Muscle of leg (tissue), 16 donors: ENCODE measurements at places on chromosomes 5 and 9. TPM values are rescaled to one million over a fixed set of nuclear protein-coding genes. Genes with fewer than 3 reads are reported as not detected.

GRCh38 chr5:10331341-10331796 is 22.1 kb upstream of the MARCHF6 start:
- peaks cover 22% of the 10 kb centered on the region for H3K27me3 ChIP-seq
- H3K27ac ChIP-seq: peak overlapping the region; percentile 49
- H3K4me3 ChIP-seq: no peak overlapping the region
- H3K36me3 ChIP-seq: no peaks in the 10 kb centered on the region
- peak; percentile 91 for DNase-seq

GRCh38 chr5:88683506-88684135 is 199.4 kb downstream of the MEF2C start:
- H3K4me1 ChIP-seq: peaks cover 21% of the 10 kb centered on the region
- no peak overlapping the region for H3K4me3 ChIP-seq
- H3K27me3 ChIP-seq: peaks cover 85% of the 10 kb centered on the region
- no peak for DNase-seq
- no peak overlapping the region for H3K27ac ChIP-seq

Gene HRH2
- 0.35 TPM for total RNA-seq

DNA sequence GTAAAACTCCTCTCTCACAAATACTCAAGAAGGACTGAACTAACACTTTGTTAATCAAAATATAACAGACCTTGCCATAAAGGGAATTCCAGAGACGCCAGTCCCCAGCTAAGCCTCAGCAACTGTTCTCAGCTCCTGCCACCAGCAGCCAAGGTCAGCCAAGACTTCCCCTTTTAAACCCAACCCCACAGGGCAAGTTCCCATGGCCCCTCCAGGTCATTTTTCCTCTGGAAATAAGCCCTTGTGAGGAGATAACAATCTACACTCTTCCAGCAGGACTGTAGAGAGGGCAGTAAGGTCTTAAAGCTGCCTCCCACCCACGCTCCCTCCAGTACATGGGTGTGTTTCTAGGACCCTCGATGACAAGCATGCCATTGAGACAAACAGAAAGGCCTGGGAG is 78.3 kb downstream of the DPYSL3 start:
- peak overlapping the region; percentile 49 for H3K27ac ChIP-seq
- H3K27me3 ChIP-seq: no peaks in the 10 kb centered on the region
- H3K4me3 ChIP-seq: no peak overlapping the region
- no peak for DNase-seq
- H3K4me1 ChIP-seq: peaks cover 13% of the 10 kb centered on the region

- no peaks in the 10 kb centered on the region for H3K27me3 ChIP-seq
- H3K36me3 ChIP-seq: peaks cover 26% of the 10 kb centered on the region
- no peak for DNase-seq
These were observed 60.4 kb downstream of the WDR41 start for GRCh38 chr5:77431719-77432118.

GRCh38 chr9:37290940-37291485 is 131.5 kb upstream of the GRHPR start:
- DNase-seq: peak; percentile 40
- no peaks in the 10 kb centered on the region for H3K4me1 ChIP-seq
- no peak overlapping the region for H3K27ac ChIP-seq
- no peaks in the 10 kb centered on the region for H3K27me3 ChIP-seq

DNA sequence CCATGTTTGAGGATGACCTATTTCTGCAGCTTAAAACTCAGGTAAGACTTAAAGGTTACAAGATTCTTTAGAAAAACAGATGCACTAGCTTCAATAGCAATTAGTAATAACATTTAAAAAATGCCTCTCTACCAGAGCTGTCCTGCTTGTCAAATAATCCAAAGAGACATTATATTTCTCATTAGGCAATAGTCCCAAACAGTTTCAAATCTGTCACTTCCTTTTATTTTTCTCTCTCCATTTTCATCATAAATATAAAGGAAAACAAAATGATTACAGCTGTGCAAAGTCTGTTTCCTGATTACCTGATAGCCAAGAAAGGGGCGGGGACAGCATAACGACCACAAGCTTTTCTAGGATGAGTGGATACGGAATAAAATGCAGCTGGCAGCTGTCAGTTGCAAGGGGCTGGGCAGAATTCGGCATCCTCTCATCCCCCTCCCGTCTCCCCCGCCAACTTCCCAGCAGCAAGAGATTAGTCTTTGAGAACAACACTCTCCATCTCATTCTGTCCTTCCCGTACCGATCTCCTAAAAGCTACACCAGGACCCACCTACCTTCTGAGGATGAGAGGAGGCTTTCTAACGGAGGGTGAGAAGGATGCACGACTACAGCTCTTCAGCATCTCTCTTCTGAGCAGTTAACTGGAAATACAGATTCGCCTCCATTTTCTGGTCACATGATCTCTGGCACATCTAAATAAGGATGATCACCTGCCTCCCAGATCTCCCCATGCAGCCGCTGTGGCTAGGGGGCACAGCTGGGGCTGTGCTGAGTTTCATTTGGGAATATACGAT is 72.5 kb upstream of the PCA3 start:
- DNase-seq: peak; percentile 48
- peak overlapping the region; percentile 45 for H3K4me3 ChIP-seq
- H3K27ac ChIP-seq: peak overlapping the region; percentile 83
- peaks cover 18% of the 10 kb centered on the region for H3K4me1 ChIP-seq

DNA sequence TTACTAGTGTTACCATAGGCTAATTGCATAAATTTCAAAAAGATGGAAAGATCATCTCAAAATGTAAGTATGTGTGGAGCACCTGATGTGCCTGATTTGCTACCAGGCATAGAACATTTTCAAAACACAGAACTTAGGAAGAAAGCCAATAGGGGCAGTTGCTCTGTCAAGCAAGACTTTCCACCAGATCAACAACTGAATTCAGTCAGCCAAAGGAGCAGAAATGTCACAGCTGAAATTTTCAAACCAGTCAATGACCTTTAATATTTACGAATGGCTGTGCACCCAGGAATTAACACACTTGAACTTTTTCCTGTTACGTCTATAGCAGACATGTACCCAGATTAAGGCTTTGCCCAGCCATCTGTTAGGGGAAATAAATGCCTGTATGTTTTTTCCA is 452.8 kb upstream of the PTGER4 start:
- no peaks in the 10 kb centered on the region for H3K27me3 ChIP-seq
- peak; percentile 47 for DNase-seq
- H3K27ac ChIP-seq: no peak overlapping the region

GRCh38 chr5:112492291-112492690 is 73.2 kb upstream of the EPB41L4A start:
- H3K27me3 ChIP-seq: no peaks in the 10 kb centered on the region
- peak; percentile 33 for DNase-seq
- H3K4me3 ChIP-seq: no peak overlapping the region
- H3K27ac ChIP-seq: no peak overlapping the region
- no peaks in the 10 kb centered on the region for H3K36me3 ChIP-seq
- no peaks in the 10 kb centered on the region for H3K4me1 ChIP-seq

GRCh38 chr9:112411626-112412027 is 31.7 kb downstream of the HSDL2 start:
- H3K4me1 ChIP-seq: no peaks in the 10 kb centered on the region
- DNase-seq: peak; percentile 3
- H3K36me3 ChIP-seq: peaks cover 25% of the 10 kb centered on the region
- H3K4me3 ChIP-seq: no peak overlapping the region

Gene GABRA1
- total RNA-seq: 0.13 TPM

DNA sequence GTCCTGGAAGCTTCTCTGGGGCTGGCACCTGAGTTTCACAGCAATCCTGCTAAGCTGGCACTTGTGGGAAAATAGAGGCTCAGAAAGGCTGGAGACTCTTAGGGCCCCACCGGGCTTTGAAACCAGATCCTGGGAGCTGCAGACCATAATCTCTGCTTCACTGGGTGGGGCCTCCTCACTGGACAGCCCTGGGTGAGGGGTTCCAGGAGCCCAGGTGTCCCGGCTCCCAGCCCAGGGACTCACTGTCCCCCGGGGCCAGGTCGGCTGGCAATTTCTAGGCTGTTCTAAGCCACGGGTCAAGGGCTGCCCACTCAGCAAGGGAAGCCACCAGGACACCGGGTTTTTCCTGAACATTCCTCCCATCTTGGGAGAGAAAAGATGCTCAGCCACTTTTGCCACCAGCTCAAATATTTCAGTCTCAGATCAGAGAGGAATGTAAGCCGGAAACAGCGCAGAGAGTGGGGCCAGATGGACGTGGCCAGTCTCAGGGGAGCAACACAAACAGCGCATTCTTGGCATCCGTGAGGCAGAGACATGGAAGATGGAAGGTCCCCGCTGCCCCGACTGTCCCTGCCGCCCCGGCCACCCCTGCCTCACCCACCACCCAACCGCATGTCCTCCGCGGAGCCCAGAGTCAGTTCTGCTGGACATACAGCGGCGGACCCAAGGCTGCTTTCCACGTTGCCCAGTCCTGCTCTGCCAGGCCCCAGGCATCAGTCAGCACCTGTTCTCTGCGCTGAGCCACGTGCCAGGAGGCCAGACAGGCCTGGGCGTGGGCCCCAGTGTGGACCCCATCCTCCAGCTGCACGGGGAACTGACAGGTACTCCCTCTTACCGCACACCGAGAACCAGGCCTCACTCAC is 72.6 kb downstream of the VAV2 start:
- peak; percentile 64 for DNase-seq
- peaks cover 37% of the 10 kb centered on the region for H3K4me1 ChIP-seq
- H3K4me3 ChIP-seq: no peak overlapping the region
- H3K36me3 ChIP-seq: peaks cover 1% of the 10 kb centered on the region

GRCh38 chr5:68441309-68442073 is 225.9 kb downstream of the PIK3R1 start:
- no peaks in the 10 kb centered on the region for H3K36me3 ChIP-seq
- H3K27me3 ChIP-seq: no peaks in the 10 kb centered on the region
- peaks cover 6% of the 10 kb centered on the region for H3K4me1 ChIP-seq
- no peak overlapping the region for H3K27ac ChIP-seq
- DNase-seq: no peak

DNA sequence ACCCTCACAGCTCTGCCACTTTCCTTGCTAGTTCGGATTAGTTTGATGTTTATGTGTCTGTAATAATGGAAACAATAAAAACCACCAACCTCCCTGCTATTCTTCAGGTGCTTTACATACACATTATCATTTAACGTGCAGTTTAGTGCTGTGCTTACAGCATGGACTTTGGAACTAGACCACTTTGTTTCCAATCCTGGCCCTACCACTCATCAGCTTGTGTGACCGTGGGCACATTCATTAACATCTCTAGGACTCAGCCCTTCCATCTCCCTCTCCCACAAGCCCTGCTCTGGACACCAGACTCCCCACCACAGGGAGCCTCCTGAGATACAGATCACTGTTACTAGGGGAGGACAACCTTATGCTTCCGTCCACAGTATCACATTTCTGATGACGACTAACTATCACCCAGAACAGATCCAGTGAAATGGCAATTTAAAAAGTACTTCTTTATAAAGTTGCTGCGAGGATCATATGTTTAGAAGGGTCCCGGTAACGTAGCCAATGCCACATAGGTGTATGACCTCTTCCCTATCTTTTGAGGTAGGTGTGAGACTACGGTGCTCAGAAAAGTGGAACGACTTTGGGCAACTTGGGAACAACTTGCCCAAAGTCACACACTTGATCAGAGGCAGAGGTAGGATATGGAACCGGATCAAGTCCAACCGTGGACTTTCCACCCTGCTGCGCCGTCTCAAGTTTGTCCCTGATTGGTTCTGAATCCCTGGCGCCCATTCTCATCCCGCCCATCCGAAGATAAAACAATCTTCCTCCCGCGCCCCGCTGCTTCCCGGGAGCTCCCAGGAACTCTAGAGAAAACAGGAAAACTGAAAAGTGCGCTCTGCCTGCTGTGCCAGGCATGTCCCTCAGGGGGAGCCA is 132.4 kb upstream of the NIPBL start:
- peak overlapping the region; percentile 57 for H3K4me3 ChIP-seq
- H3K36me3 ChIP-seq: no peaks in the 10 kb centered on the region
- DNase-seq: peak; percentile 80
- H3K27me3 ChIP-seq: peaks cover 2% of the 10 kb centered on the region
- H3K27ac ChIP-seq: peak overlapping the region; percentile 85

Gene CDH12
- 1.3 TPM for total RNA-seq

Gene PFN3
- total RNA-seq: not detected

GRCh38 chr5:126830061-126830460 is 53.1 kb downstream of the LMNB1 start:
- H3K4me3 ChIP-seq: no peak overlapping the region
- no peaks in the 10 kb centered on the region for H3K4me1 ChIP-seq
- no peaks in the 10 kb centered on the region for H3K27me3 ChIP-seq
- peaks cover 46% of the 10 kb centered on the region for H3K36me3 ChIP-seq

GRCh38 chr9:113296796-113297558 is 6.2 kb downstream of the RNF183 start:
- H3K36me3 ChIP-seq: peaks cover 12% of the 10 kb centered on the region
- no peak for DNase-seq
- no peak overlapping the region for H3K27ac ChIP-seq
- no peak overlapping the region for H3K4me3 ChIP-seq
- peaks cover 2% of the 10 kb centered on the region for H3K4me1 ChIP-seq

Gene PAX5
- under 0.01 TPM for total RNA-seq

Gene EIF4E1B
- not detected for total RNA-seq

Gene WDR55
- total RNA-seq: 9.9 TPM

Gene DAB2
- total RNA-seq: 79.7 TPM

- no peaks in the 10 kb centered on the region for H3K27me3 ChIP-seq
- H3K36me3 ChIP-seq: no peaks in the 10 kb centered on the region
- DNase-seq: no peak
- H3K4me3 ChIP-seq: no peak overlapping the region
- H3K27ac ChIP-seq: no peak overlapping the region
These were observed 37.0 kb upstream of the RANBP6 start for GRCh38 chr9:6052293-6052919.

DNA sequence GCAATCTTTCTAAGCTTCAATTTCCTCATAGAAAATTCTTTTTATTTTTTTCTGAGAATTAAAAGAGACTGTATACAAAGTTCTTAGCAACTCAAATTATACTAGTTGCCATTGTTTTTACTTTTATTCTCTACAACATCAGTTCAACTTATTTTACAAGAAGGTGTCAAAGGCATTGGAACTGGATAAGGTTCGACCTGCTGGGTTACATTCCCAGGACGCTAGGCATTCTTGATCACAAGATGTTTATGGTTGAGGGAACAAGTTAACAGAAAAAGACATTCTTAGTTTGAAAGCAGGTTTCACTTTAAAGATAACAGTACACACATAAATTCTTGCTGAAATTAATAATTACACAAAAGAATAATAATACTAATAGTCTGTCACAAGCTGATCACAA is 163.5 kb upstream of the SNX2 start:
- H3K4me3 ChIP-seq: no peak overlapping the region
- no peaks in the 10 kb centered on the region for H3K4me1 ChIP-seq
- H3K36me3 ChIP-seq: no peaks in the 10 kb centered on the region
- H3K27ac ChIP-seq: no peak overlapping the region
- H3K27me3 ChIP-seq: no peaks in the 10 kb centered on the region
- no peak for DNase-seq

Gene MCTP1
- 11.0 TPM for total RNA-seq
